ENCODE measurements at places on chromosomes 4 and X.

GRCh38 chr4:7960017-7960789 is 20.5 kb upstream of the AFAP1 start:
- DNase-seq, result no peak

DNA sequence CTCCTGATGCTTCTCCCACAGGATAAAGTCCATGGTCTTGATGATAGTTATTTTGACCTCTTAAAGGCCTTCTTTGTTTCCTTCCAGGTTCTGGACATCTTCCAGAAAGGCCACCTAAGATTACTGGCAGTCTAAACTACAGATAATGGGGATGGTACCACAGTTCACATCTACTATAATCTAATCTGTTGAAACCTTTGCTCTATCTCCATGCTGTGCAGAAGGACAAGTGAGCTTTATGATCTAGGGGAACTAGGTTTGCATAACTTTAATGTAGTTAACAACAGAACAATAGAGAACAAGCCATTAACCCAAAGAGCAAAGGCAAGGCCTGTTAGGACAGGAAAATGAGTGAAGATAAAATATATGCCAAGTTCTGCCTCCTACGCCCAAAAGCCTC is 103.9 kb upstream of the KLHL13 start:
- DNase-seq, result no peak

DNA sequence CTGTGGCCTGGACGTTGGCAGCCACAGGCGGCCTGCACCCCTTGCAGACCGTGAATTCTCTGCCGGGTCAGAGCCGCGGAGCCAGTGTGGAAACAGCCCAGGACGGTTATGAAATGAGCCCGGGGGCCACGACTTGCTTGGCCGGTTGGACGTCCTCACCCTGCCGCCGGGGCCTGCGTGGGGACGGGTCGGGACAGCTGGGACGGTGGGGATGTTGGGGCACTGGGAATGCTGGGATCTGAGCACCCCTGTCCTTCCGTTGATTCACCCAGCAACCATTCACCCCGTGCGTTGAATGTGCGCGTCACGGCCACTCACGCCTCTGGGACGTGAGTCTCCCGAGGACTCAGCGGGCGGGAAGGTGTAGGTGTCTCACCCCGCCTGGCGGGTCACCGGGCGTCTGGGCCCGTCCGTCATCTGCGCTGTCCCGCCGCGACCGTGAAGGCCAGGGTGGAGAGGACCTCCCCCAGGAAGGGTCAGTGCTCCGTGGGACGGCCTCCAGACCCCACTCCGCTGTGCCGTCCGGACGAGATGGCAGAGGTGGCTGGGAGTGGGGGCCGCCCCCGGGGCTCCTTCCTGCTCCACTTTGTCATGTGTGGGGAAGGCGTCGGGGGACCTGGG is 4.5 kb upstream of the PLCXD1 start:
- no peak for DNase-seq

DNA sequence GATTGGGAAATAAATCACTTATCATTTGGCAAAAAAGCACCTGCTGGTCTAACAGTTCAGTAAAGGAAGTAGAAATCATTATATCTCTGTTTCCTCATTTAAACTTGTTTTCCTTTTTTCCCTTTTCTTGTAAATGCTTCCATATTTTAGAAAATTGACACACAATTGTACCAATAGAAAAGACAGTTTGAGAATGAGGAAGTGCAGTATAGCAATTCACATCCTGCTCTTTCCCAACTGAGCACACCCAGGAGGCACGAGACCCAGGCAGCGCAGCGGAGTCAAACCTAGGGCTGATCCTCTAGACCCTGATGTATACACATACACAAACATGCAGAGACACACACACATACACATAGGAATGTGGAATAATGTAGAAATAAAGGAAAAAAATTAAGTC is 74.8 kb upstream of the PACRGL start:
- no peak for DNase-seq

DNA sequence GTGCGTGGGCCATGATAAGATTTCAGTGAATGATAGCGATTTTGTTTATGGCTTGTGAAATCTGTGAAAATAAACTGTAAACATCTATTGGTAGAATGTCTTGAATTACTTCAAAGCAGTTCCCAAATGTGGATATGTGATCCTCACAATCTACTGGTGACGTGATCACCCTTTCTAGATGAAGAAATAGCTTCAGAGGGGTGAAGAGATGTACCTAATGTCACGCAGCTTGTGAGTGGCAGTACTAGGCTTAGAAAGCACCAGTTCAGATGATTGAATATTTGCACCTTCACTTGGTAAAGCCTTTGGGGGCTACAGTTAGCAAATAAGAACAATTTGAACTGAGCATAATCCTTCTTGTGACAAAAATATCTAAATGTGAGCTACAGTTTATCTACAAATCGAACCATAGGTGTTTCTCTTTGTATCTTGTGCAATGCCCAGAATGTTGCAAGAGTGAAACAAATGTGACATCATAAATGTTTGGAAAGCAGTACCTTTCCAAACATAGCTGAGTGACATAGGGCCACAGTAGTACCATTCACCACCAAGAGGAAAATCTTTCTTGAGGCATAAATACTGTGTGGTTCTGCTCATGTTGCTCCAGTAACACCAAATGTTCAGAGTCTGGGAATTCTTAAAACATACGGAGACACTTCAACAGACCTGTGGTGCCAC is 14.2 kb downstream of the PAK3 start:
- DNase-seq, result no peak

GRCh38 chrX:51608766-51609165 is 9.9 kb downstream of the CENPVL3 start:
- DNase-seq, result no peak

DNA sequence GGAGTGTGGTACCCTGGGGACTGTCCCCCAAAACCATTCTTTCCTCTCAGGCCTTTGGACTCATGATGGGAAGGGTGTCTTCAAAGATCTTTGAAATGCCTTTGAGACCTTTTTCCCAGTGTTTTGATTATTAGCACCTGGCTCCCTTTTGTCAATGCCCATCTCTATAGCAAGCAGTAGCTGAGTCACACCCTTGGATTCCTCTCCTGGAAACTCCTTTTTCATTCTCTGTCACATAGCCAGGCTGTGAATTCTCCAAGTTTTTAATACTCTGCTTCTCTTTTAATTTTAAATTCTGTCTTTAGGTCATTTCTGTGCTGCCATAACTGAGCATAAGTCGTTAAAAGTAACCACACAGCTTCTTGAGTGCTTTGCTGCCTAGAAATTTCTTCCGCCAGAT is 29.7 kb downstream of the IL21 start:
- DNase-seq, result no peak

DNA sequence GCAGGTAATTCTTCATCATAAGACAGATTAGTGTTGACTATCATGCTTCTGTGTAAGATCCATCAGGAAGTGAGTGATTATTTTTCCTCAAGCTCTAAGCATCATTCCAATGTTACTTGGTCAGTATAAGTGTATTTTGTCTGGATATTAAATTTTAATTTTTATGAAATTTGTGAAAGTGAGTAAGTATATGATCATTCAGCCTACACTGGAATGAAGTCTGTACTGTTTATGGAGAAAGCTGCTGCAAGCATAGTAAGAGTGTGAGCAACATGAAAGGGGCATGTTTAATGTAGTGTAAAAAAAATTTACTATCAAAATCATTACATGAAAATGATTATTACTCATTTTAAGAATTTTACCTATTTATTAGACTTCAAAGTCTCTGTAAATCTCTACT is 84.8 kb downstream of the IL15 start:
- no peak for DNase-seq

GRCh38 chr4:186025408-186025690 is 43.6 kb upstream of the TLR3 start:
- DNase-seq, result no peak

GRCh38 chrX:124726881-124727280 is 380.5 kb downstream of the SH2D1A start:
- no peak for DNase-seq

DNA sequence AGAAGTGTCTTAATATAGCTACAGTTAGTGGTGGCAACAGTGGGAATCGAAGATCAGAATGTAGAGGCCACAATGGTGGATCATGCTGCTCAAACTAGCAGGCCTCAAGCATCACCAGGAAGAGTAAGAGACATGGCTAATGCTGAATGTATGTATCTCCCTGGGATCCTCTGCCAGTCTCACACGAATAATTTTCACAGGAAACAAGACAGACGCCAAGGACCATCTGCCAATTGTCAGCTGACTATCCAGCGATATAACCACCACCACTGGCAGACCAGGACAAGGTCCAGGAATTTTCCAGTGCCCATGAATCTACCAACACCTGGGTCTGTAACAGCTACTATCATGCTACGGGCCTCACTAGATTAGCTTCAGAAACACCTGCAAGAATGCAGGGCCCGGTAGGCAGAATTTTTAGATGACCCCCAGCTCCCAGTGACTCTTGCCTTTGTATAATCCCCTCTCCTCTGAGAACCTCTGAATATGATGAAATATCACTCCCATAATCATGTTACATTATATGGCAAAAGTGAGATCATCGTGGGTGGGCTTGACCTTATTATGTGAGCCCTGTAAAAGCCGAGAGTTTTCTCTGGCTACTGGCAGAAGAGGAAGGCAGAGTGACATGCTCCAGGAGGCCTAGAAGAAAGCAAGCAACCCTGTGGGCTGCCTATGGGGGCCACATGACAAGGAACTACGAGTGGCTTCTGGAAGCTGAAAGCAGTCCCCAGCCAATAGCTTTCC is 429.8 kb downstream of the BCOR start:
- DNase-seq, result no peak

GRCh38 chr4:53376900-53377299 is 541 bp upstream of the FIP1L1 start:
- no peak for DNase-seq

DNA sequence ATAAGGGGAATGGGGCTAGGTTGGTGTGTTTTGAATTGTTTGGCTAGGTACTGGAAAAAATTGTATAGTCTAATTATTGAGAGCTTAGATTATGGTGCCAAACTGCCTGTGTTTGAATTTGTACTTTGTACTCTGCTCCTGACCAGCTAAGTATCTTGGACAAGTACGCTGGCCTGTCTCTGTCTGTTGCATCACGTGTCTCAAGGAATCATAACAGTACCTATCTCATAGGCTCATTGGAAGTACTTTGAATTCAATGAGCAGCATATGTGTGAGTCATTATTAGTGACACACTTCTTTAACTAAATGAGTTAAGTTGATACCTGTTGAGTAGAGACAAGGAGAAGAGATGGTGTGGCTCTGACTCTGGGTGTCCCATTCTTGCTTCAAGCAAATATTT is 69.5 kb upstream of the MND1 start:
- DNase-seq, result no peak

DNA sequence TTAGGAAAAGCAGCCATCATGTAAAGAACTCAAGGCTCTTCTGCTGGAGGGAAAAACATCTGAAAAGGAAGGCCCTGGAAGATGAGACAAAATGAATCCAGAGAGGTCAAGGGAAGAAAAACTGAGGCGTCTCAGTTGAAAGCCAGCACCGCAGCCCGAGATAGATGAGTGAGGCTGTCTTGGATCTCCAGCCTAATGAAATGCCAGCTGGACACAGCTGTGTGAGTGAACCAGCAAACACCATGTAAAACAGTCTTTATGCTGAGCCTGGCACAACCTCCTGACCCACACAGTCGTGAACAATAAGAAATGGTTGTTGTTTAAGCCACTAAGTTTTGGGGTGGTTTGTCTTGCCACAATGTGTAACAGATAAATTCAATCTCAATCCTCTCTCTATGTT is 48.6 kb upstream of the RASL11B start:
- DNase-seq, result no peak

DNA sequence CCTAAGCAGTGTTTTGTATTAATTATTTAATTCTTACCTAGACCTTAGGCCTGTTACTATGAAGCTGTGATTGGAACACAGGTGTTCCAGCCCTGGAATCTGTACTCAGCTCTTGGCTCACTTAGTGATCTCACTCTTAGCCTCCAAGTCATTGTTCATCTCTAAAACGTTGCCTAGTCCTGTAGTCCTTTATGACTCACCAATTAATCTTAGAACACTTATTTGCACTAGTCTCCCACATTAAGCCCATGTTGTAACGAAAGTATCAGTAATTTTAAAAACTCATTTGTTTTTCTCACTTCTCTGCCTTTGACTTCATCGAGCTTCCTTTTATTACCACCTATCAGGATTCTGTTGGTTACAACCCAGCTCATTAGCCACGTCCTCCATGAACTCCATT is 1224.7 kb upstream of the TENM3 start:
- DNase-seq, result no peak

DNA sequence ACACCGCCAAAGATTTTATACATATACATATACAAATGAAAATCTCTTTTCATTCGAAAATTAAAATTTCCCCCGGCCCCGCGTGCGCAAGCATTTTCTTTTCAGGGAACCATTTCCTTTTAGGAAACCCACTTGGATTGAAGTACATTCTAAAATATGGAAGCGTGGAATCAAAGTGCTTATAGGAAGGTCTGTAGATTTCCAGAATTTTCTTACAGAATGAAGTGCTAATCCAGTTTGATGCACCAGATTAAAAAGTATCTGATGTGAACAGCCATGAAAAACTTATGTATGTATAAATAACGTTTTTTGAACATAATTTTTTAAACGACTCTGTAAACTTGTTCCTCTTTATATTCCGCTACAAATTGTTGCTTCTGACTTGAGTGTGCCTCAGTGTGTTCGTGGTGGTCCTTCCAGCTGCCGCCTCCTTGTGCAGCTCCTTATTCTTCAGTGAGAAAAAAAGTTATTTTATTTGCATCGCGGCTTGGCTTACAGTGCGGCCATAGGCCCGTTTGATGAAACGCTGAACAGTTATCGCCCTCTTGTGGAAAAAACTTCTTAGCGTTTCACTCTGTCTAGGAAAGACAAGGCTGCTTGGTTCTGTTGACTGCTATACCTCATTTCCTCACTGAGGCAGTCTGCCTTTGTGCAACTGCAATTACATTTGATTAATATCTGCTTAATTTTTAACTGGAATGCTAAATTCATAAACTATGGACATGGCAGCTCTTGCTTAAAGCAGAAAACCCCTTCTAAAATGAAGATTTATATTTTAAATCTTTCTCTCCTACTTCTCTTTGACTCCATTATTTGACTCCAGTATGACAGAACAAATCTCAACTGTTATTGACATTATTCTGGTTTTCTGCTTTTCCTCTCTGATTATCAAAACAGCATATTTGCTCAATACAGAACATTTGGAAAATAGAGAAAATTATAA is 4.7 kb upstream of the NKX6-1 start:
- DNase-seq, result no peak

GRCh38 chr4:25953740-25954139 is 39.7 kb downstream of the SMIM20 start:
- DNase-seq, result no peak

DNA sequence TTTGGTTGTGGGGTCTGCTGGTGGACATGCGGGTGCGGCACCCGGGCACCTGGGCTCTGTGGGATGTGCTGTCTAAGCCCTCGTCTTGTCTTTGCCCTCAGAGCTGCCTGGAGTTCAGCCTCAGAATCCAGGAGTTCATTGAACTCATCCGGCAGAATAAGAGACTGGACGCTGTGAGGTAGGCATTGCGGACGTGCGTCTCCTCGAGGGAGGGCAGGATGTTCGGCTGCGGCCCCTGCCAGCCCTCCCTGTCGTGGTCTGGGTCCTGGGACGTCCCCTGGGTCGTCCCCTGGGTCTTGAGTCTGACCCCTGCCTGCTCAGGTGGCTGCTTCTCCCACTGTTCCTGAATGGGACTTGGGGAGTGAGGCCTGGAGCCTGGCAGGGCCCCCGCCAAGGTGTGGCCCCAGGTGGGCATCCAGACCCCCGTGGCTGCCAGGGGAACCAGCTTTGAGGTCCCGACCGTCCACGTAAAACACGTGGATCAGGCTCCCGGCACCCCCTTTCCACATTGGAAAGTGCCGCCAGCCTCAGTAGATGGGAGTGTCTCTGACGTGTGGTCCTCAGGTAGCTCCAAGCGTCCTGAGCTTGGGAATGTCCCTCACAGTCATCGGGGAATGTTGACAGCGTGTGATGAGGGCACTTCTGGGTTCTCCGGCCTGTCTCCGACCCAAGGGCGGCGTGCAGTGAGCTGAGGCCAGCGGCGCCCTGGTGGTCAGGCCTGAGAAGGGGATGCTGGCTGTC is 19.3 kb upstream of the UVSSA start:
- no peak for DNase-seq

Measured in stimulated activated CD8-positive, alpha-beta memory T cell treated with anti-CD3 and anti-CD28 coated beads, Interleukin-15, amount 100 ng/mL, for 1 hour (primary cell).